ENCODE measurements at places on chromosomes 5 and 9.

- DNase-seq, result no peak
These were observed 94.1 kb upstream of the TRIM32 start for GRCh38 chr9:116592970-116593369.

DNA sequence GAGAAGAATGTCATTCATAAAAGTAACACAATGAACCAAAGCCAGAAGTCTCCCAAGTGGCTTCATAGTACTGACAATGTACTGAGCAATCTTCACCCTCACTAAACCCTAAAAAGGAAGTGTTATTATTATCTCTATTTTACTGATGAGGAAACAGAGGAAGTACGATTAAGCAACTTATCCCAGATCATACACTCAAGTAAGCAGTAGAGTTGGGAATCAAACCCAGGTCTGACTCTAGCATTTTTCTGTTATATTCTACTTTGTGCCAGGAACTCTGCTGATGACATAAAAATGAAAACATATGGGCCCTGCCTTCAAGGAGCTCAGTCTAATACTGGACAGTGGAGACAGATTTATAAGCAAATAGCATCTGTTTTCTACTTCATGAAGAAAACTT lies 109.2 kb downstream of the RAPGEF6 start:
- no peak for DNase-seq

DNA sequence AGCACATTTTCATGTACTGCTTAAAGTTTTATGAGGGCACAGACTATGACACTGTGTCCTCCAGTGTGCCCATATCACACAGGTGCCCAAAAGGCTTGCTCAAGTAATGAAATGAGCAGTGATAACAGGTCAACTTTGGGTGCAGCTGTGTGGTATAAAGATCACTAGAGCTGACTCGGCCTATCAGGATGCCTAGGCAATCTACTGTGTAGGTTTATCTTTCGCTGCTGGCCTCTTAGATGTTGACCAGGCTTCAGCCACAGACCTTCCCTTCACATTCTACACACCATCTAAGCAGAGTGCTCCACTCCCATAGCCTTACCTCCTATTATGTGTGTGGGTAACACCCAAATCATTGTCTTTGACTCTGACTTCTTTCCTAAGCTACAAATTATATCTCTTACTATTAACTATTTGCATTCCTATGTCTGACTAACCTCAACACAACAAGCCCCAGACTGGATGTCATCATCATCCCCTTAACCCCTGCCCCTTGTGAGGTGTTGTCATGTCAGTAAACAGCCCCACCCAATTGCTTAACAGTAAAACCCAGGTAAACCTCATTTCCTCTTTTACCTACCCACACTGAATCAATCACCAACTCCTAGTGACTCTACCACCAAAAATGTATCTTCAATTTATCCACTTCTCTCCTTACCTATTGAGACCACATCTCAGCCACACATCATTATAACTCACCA lies 2.5 kb downstream of the SREK1IP1 start:
- no peak for DNase-seq

GRCh38 chr5:134527156-134527960 lies 1.9 kb downstream of the JADE2 start:
- DNase-seq, result peak; percentile 54

GRCh38 chr5:125190232-125191087 lies 444.0 kb upstream of the ZNF608 start:
- no peak for DNase-seq

- DNase-seq, result no peak
These were observed 33.5 kb upstream of the SLC28A3 start for GRCh38 chr9:84374013-84374412.

DNA sequence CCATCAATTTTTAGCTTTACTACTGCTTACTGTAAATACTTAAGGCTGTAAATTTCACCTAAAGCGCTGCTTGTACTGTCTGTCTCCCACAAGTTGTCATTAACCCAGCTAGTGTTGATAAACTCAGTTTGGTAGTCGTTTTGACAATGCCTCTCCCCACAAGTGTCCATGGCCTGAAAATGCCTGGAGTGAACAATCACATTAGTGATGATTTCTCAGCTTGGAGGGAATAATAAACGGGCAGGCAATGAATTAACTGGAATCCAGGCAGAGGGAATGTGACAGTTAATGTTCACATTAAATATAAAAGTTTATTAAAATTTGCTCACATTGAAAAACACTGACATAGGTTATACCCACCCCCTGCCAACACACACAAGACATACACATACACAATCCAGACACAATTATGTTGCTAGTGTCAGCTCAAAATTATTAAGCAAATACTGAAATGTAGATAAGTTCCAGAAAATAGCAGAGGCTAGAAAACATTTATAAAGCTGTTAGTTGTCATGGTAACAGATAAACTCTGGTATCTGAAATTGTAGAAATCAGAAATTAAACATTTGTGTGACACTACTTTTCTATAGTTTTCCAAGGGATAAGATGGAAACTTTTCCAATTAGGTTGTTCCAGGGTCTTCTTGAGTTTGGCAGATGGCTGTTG lies 341.9 kb downstream of the DIRAS2 start:
- DNase-seq, result no peak

DNA sequence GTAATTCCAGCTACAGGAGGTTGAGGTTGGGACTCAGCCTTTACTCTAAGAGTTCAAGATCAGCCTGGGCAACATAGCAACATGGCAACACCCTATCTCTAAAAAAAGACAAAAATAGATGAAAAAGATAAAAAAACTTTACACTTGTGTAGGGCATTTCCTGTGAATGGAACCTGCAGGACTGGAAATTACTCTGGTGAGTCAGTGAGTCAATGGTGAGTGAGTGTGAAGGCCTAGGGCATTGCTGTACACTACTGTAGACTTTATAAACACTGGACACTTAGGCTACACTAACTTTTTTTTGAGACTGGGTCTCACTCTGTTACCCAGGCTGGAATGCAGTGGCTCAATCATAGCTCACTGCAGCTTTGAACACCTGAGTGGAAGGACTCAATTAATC lies 19.5 kb upstream of the ARSI start:
- DNase-seq, result no peak

DNA sequence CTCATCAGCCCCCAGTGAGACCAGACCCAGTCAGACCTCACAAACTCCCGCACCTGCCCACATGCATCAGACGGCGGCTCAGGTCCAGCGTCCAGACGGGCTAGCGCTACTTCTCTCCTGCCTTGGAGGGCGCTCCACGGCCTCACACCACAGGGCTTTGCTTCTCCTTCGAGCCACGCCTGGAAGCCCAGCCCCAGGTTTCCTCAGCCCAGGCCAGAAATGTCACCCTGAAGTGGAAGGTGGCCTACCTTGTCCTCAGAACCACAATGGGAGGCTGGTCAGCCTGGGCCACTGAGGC lies 2.8 kb downstream of the NACC2 start:
- DNase-seq, result no peak

- DNase-seq, result no peak
These were observed 50.1 kb upstream of the ANKRD33B start for GRCh38 chr5:10513501-10514442.

DNA sequence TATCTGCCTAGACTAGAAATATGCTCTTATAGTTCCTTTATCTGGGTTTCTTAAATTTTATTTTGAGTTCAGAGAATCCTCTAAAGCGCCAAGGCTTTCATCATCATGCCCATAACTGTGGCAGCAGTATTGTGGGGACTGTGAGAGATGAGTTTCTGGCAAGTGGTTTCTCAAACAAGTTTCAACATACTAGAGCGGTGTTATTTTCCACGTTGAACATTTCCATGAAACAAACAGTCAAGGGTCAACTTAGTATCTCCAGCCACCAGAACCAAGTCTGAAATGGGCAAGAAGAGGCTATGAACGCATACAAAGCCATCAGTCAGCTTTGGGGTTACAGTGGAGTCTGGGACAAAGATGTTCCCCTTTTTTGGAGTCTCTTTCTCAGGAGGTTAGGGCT lies 40.3 kb downstream of the SERINC5 start:
- DNase-seq, result no peak

DNA sequence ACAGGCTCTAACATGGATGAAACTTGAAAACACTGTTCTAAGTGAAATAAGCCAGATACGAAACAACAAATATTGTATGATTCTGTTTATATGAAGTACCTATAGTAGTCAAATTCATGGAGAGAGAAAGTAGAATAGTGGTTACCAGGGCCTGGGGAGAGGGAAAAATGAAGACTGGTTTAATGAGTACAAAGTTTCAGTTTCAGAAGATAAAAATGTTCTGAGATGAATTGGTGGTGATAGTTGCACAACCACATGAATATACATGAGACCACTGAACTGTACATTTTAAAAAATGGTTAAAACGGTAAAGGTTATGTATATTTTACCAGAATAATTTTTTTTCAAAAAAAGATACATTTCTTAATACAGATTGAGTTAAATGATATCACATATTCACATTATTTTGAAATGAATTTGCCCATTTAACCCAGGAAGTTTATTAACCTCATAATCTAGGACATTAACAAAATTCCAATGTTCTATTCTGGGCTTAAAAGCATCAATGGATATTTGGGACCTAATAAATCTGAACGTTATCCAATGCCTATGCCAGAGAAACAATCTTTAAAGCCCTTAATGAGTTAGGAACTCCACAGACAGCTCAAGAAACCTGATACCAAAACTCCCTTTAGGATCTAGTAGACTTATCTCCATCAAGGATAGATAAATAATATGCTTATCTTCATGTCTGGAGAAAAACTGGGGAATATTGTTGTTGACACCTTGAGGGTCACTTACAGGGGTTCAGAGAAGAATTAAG lies 521.3 kb downstream of the EFNA5 start:
- DNase-seq, result no peak

GRCh38 chr5:123147128-123147715 lies 58.2 kb downstream of the PRDM6 start:
- no peak for DNase-seq

GRCh38 chr5:93428868-93429267 lies 152.2 kb downstream of the NR2F1-AS1 start:
- no peak for DNase-seq

GRCh38 chr9:98795970-98796363 lies 388 bp downstream of the ANKS6 start:
- no peak for DNase-seq

DNA sequence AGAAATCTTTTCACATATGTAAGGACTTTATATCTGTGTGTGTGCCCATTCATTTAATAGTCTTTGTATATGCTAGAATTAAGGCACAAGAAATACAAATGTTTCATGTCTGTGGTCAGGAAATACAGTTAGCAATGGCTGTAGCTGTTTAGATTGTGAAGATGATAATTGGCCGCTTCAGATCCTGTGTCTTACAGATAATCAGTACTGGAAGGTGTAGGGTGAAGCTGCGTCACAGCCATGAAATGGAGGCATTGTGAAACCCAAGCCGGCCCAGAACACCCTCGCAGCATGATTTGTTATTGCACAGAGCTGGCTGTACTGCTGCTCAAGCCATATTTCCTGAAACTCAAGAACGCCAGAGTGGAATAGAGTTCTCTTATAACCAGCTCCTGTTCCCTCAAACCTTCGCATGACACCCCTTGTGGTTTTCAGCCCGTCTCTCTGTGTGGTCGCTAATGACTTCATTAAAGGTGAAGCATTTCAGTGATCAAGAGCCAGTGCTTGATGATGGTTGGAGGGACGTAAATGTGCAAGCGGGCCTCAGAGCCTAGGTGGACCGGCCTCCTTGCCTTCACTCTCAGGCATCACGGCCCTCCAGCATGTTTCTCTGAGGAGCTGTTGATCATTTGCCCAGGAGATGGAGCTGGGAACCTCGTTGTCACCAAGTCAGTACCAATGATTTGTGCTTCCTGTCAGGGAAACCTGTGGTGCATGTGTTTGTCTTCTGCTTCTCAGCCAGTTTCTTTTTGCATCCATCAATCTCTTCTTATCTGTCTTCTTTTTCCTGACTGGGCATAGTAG lies 80.1 kb downstream of the F2RL2 start:
- peak; percentile 33 for DNase-seq

DNA sequence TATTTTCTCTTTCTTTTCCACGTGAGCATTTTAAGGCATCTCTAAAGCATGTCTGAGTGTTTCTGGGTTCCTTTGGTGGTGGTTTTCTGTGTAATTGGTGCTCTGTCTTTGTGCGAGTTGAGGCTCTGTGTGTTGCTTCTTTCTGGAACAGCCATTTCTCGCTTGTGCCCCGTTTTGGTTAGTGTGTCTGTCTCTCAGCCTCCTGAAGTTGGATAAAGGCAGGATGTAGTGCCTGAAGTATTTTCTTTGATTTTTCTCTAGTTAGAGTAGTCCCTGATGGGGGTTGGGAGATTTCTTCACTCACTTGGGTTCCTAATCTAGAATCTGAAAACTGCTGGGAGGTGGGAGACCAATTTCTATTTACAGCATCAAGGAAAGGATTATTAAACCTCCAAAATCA lies 129.7 kb upstream of the TMEM161B start:
- no peak for DNase-seq

DNA sequence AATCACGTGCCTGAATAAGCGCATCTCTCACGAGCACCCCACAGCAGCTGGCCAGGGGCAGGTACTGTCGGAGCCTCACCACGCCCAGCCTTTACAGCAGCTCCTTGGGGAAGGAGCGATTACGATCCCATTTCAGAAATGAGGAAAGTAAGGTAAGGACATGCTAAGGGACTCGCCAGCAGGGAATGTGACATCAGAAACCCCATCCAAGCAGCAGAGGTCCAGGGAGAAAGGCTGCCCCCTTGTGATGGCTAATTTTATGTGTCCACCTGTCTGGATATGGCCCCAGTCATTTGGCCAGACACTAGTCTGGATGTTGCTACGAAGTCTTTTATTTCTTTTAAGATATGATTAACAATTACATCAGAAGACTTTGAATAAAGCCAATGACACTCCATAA lies 77.3 kb downstream of the UBE2QL1 start:
- no peak for DNase-seq

GRCh38 chr5:169020102-169020501 lies 280.8 kb downstream of the SLIT3 start:
- DNase-seq, result no peak

GRCh38 chr5:34599471-34600117 lies 56.5 kb upstream of the RAI14 start:
- no peak for DNase-seq

- DNase-seq, result no peak
These were observed 1576.5 kb downstream of the EFNA5 start for GRCh38 chr5:106094204-106094607.

- no peak for DNase-seq
These were observed 131.7 kb upstream of the TARS1 start for GRCh38 chr5:33309068-33309467.

DNA sequence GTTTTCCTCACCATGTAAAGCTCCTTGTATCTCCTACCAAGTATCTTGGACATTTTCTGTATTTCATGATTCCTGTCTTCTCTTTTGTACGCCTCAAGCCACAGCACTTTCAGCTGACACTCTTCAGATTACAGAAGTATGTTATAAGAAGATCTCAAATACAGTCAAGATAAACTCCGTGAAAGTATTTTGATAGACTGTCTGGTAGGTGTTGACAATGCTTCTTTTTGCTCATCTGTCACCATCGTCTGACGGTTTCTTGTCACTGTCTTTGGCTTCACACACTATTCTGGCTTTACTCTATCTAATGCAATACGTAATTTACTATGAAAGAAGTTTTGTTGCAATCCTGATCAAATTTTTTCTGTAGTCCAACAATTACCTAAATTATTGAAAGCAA lies 294.5 kb upstream of the CDH12 start:
- no peak for DNase-seq

- no peak for DNase-seq
These were observed 72.6 kb upstream of the ENTREP1 start for GRCh38 chr9:69252436-69252835.

GRCh38 chr9:121576281-121577075 lies 75.0 kb upstream of the DAB2IP start:
- no peak for DNase-seq

GRCh38 chr9:131677444-131678180 lies 62.3 kb downstream of the RAPGEF1 start:
- DNase-seq, result no peak

Measured in stimulated activated CD4-positive, alpha-beta T cell treated with anti-CD3 and anti-CD28 coated beads, Interleukin-12 subunit alpha, Interleukin-12 subunit beta, amount 100 ng/mL, for 24 hours (primary cell).